ENCODE measurements at places on chromosomes 3 and 15.

GRCh38 chr3:147538034-147538433, 128.9 kb downstream of the ZIC1 start:
- no peak for DNase-seq

DNA sequence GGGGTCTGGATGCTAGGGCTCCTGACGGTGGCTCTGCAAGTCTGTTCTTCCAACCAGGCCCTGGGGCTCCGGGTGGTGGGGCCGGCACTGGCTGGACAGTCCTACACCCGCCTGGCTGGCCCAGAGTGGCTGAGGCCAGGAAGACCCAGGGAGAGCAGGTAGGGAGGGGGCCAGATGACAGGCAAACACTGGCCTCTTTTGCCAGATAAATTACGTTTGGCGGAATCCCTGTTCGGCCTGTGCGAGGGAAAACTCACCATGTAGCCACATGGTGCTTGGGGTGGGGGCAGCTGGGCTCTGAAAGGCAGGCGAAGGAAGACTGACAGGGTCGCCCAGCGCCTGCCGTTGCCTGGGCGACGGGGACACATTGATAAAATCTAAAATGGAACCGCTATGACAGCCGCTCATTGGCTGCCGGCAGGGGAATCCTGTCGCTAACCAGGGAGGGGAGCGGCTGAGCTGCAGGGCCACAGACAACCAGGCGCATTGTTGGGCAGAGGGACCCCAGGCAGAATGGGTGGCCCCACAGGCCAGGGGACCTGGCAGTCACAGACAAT, 30.4 kb downstream of the IQSEC1 start:
- no peak for DNase-seq

- DNase-seq = no peak
These were observed 450.0 kb upstream of the KCNMB2 start for GRCh38 chr3:178086144-178086825.

- no peak for DNase-seq
These were observed 103.0 kb upstream of the ARHGEF26 start for GRCh38 chr3:154018100-154018696.

- DNase-seq = no peak
These were observed 74.7 kb downstream of the SEC22A start for GRCh38 chr3:123276346-123277006.

DNA sequence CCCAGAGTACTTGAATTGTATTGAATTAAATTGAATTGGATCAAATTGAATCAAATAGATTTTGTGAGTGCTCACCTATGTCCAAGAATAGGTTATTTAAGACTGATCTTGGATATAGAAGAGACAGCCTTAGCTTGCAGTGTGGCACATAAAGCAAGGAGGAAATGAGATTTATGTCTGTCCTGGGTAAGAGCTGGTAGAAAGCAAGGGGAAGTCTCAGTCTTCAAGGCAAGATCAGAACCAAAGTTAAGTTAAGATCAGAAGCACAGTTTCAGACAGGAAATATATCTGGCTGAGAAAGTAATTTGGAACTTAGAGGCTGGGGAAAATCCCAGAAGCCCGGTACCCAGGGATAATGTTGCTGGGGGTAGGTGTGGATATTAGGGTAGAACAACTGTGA, 244.4 kb upstream of the ARPP21 start:
- DNase-seq = no peak

DNA sequence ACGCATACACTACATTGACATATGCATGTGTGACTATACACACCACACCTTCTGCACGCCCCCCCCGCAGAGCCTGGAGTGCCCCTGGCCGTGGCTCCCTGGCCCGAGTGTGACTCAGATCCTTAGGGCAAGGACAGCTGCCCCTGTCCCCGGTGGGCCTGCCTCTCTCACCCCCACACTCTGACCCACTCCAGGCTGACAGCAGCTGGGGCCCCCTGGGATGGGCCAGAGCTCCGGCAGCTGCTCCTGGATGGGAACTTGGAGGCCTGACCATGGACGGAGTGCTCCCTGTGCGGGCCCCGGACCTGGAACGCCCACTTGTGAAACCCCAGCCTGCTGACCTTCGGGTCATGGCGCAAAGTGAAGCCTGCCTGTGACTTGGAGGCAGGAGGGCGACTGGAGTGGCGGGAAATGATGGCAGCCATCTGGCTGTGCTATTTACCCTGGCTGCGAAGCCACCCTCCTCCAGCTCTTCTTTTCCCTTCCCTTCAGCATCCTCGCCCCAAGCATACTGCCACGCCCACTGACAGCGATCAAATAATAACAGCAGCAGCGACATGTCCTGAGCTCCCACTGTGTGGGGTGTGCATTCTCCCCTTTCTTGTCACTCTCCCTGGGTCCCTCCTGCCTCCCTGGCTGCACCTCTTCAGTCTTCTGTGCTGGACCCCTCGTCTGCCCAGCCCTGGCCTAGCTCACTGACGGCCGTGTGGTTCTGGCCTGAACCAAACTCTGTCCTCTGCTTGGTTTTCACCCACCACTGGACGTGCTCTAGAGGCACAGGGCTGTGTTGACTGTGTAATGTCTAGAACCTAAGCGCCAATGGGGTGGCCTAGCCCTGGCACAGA, 90.7 kb upstream of the MEF2A start:
- no peak for DNase-seq

DNA sequence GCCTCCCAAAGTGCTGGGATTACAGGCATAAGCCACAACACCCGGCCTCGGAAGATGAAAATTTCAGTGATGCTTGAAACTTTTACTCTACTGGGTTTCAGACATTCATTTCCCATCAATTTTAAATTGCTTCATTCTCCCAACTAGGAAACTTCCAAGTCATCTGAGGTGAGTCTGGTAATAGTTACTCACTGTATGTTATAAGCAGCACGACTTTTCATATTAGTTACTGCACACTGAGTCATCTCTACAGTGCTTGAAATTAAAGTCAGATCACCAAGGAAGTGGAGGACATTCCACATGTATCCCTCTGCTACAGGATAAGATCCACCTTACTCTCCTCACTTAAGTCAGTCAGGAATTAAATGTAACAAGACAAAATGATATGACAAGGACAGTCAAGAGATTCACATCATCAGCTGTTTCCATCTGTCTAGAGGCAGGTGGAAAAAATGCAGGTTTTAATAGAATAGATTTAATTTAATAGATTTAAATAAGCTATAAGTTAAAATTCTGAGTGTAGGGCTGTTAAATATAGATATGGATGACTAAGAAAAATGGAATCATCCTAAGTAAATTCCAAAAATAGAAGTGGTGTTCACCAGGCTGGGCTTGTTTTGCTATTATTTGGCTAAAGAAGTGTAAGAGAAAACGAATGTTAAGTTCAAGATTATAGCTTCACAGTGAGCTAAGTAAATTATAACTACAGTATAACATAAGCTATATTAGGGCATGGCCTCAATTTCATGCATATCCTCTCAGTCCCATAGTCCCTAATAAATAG, 104.4 kb downstream of the TMCO5A start:
- DNase-seq = no peak

DNA sequence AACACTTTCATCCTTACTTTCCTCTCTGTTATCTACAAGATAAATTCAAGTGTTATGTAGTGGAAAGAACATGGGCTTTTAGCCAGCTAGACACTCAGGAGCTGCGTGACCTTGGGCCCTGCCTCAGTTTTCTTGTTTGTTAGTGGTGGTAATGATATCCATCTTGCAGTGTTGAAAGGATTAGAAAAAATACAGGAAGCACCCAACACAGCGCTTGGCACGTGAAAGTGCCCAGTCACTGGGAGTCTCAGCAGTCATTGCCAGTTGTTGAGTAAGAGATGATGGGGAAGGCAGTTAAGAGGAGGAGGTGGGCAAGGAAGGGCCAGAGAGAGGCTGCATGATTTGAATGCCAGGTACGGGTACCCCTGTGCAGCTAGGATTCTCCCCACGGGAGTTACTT, 5.3 kb downstream of the PDIA5 start:
- no peak for DNase-seq

DNA sequence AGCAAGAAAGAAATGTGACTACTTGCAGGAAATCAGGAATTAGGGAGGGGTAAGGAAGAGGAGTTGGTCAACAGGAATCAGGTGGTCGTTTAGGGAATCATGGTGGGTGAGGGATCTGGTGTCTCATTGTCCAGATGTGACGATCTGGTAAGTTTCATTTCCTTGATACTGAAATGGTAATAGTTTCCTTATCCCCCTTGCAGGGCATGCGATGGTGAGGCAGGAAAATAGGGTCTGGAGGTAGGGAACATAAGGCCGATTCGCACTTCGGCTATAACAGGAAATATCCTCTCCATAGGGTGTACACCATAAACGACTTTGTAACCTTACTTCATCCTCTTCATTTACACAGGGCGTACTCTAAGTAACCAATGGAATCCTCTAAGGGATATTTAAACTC, 574 bp upstream of the LRRC34 start:
- DNase-seq = no peak

All from tibial nerve (tissue), 4 donors.